Activated CD8-positive, alpha-beta T cell treated with anti-CD3 and anti-CD28 coated beads for 36 hours (primary cell): ENCODE measurements at places on chromosomes 2 and 18.
A peak's percentile ranks its signal among the peaks of the same experiment; 100 is the strongest.

DNA sequence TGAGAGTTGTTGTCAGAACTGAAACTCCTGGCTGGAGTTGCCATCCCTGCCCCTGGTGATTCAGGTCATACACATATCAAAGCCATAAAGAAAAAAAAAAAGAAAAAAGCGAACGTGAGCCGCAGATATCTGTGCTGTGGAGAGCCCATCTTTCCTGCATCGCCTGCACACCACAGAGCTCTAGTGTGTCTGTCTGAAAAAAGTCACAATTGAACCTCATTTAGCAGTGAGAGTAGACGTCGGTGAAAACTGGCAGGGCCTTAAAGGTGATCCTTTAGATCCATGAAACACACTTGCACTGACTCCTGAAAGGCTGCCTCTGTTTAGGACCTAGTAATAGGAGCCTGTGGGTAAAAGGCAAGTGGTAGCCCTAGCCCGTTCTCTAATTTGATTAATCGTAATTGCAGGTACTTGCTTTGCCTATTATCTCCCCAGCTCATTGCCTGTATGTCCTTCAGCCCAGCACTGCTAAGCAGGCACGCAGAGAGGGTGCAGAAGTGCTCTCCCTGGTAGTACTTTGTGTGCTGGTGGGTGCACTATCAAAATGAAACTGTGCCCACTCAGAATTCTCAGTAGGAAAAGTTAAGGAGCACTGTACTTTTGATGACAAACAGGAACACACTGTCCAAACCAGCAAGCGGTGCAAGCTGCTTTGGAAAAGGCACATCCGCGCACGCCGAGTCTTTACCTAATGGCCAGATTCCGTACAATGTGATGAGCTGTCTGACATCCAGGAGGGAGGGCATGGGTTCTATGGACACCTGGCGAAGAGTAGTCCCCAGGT lies 103.5 kb upstream of the ASB18 start:
- DNase-seq: no peak

GRCh38 chr2:9707008-9707407 lies 76.2 kb upstream of the YWHAQ start:
- DNase-seq: no peak

GRCh38 chr18:28005164-28005563 lies 171.8 kb downstream of the CDH2 start:
- no peak for DNase-seq

GRCh38 chr18:79368681-79369080 lies 27.0 kb upstream of the NFATC1 start:
- DNase-seq: peak; percentile 23

DNA sequence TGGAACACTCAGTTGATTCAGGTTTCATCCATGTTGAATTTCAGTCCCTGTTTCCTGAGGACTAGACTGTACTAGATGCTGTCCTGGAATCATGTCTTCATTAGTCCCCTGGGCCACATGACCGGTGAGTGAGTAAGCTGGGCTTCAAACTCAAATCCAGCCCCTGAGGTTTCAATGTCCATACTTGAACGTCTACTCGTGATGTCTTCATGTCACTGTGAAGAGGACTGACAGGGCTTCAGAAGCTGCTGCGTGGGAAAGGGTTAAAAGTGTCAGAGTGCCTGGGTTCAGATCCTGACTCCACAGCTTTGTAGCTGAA lies 101.2 kb downstream of the CDK15 start:
- no peak for DNase-seq

- DNase-seq: no peak
Observed at GRCh38 chr2:16216558-16216945, 276.2 kb downstream of the MYCN start.

- DNase-seq: no peak
Observed at GRCh38 chr2:51304311-51304710, 272.4 kb upstream of the NRXN1 start.

GRCh38 chr2:67626656-67627055 lies 229.5 kb downstream of the ETAA1 start:
- no peak for DNase-seq

DNA sequence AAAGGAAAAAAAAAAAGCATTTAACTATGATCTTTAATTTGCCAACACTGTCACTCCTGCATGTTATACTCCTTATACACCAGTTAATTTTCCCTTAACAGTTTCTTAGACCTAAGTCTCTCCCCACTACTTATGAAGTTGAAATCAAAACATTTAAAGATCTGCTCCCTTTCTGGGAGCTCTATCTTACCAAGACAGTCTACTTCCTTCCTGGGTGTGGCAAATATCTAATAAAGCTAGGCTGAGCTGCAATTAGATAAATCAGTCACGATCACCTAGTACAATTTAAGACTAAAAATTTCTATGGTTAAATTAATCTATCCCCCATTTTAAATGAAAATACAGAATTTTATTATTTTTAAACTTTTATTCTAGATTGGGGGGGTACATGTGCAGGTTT lies 33.4 kb downstream of the PUM2 start:
- no peak for DNase-seq

- DNase-seq: no peak
Observed at GRCh38 chr18:14928396-14928795, 180.4 kb downstream of the ANKRD30B start.

DNA sequence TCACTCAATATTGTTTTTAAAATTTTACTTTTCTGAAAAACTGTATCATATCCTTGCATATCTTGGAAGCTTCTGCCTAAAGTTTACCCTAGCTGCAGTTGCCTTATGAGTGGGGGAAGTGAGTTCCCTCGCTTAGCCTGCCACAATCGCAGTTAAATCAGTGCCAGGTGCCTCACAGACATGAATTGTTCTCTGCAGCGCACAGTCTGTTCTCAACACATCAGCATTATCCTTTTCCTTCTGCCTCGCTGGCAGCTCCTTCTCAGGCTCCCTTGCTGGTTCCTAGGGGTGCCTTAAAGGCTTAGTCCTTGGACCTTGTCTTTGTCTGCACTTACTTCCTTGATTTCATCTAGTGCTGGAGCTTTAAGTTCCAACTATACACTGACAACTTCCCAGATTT lies 132.8 kb downstream of the TTC27 start:
- DNase-seq: no peak

GRCh38 chr18:63177919-63178821 lies 141.4 kb downstream of the BCL2 start:
- DNase-seq: no peak

GRCh38 chr18:29823671-29824070 lies 1218.9 kb downstream of the DSC3 start:
- no peak for DNase-seq
